ENCODE measurements at places on chromosomes 4 and X.

DNA sequence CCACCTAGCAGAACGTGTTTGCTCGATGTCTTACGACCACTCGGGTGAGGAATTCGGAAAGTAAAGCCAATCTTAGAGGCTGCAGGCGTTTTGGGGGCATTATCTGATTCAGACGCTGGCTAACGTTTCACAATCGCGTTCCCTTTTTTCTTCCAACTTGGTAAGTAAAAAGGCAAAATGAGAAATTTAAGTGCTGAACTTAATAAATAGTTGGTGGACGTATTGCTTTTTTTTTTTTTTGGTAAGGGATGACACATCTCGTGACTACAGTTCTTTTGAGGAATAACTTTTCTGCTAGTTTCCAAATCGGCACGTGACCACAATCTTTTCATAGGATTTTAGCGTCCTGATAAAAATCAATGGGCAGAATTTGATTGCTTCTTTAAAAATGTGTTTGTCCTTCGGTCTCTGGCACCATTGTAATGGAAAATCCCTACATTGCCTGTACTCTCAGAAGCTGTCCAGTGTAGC is 848 bp downstream of the RAB9A start:
- no peak for DNase-seq

- no peak for DNase-seq
Observed at GRCh38 chr4:168674077-168674747, 177.4 kb downstream of the PALLD start.

GRCh38 chrX:16646366-16647138 is 3.4 kb upstream of the S100G start:
- DNase-seq, result no peak

DNA sequence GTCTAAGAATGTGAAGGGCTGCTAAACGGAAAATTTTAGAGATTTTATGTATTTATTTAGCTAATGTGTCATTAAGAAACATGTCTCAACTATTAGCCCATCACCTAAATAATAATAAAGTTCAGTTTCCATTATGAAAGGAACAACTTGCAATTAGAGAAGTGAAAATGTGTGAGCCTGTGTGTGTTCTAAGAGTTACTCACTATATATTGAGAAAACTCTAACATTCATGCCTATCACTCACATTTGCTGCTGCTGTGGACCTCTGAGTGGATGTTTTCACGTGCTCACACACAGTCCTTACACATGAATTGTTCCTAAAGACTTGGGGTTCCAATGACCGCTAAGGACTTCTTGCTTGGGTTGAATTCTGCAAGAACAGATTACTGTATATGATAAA is 364.0 kb downstream of the TMA16 start:
- no peak for DNase-seq

DNA sequence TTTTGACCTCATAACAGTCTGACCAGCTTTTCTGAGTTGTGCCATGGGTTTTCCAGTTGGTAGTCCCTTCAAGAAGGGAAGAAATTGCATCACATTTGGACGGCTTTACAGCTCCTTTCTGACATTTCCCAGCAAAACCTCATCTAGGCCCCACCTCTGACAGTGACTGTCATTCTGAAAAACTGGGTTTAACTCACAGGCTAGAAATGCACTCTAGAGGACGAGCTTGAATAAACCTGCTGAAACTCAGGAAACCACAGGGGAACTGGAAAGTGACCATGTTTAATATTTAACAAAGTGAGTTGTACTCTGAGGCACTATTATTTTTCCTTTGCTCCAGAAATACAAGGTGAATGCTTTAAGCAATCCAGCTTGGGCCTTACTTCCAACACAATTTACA is 434.3 kb upstream of the RASGEF1B start:
- DNase-seq, result no peak
